Skeletal muscle cell (primary cell): ENCODE measurements at places on chromosomes 2 and 18.

DNA sequence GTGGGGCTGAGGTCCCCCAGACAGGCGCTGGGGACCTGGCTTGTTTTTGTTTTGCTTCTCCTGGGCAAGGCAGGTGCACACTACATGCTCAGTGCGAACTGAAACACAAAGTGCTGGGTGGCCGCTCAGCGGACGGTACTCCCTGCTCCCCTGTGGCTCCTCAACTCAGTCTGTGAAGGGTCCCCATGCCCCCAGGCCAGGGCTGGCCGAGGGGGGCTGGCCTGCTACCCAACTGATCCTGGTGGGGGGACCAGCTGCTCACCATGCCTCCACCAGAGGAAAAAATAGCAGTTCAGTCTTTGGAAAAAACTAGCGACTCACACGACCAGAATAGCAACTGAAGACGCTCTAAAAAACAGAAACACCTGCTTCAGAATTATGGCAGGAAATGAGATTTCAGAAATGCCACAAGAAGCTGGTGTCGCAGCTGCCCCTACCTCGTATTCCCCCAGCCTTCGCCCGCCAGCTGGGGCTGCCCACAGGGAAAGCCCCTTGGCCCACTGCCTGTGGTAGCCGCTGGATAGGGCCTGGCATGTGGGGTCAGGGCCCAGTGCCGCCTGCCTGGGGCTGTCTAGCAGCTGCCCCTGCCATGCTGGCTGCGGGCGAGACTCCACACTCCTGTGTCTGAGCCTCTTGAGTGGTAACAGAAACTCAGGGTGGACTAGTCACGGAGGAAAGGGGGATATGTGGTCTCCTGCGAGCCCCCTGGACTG is 43.7 kb downstream of the MEX3C start:
- peak; percentile 50 for DNase-seq

DNA sequence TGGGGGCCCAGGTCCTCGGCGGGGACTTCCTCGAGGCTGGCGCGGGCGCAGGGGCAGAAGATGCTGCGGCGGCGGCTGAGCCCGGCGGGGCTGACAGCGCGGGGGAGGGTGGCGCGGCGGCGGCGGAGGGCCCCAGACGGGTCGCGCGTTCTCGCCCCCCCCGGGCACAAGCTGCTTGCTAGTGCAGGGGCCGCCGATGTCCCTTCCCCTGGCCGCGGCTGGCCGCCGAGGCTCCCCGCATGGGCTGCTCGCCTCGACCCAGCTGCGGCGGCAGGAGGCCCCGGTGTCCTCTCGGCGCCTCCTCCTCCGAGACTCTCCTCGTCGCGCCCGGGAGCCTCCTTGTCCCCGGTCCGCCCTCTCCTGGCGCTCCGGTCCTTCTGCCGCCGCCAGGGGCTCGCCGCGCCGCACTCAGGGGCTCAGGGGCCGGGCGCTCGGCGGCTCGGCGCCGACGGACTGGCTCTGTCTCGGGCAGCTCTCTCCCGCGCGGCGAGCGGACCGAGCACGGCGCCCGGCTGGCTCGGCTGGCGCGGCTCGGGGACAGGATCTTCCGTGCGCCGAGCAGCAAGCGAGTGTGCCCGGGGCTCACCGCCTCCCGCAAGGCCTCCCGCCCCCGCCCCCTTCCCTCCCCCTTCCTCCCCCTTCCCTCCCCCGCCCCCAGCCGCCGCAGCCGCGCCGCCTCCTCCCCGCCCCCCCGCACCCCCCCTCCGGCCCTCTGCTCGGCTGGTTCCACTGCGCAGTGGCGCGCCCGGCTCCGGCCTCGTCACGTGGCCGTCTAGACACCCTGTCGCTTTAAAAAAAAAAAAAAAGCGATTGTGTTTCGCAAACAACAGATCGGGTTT is 902 bp upstream of the SMAD7 start:
- DNase-seq, result peak; percentile 71

GRCh38 chr2:51667679-51668078 is 635.7 kb upstream of the NRXN1 start:
- no peak for DNase-seq

GRCh38 chr2:150204451-150204850 is 283.0 kb downstream of the RND3 start:
- peak; percentile 93 for DNase-seq

DNA sequence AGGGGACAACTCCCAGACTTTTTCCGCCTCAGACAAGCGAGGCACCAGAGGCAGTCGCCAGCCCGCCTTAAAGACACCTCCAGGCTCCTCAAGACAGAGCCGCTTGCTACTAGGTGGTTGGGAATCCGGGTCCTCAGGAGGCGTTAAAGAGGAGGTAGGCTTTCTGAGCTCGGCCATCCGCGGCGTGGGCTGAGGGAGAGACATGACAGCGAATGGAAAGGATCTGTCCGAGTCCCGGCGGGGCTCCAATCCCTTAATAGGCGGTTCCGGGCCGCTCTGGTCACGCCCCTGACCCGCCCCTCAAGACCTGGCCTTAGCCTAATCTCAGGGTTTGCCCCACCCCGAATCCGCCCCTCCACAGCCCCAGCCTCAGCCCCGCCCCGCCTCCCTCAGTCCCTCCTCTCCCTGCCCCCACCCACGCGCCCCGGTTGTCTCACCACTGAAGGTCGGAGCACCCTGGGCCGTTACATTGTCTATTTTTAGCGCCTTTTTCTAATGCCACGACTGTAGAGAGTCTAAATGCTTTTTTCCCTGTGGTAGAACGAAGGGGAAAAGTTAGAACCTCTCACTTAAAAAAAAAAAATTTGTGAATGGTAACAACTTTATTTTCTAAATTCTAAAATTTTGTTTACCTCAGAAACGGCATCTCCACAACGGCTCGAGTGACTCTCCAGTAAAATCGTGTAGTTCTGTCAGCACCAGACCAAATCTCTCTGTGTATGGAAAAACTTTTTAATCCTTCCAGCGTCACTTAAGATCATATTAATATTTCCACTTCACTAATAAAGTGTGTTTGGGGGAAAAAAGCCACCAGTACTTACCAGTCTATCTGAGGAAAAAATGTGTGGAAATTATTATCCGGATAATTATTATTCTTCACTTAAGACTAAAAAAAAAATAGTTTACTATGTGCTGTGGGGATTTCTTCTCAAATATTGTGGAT is at the start of gene RAD51AP2:
TSS of gene RAD51AP2 (minus strand) at position 229 of the 943 bp plus-strand sequence. CDS start at position 204, 25 bp downstream.
- peak; percentile 68 for DNase-seq

- no peak for DNase-seq
Observed at GRCh38 chr2:214836568-214836967, 27.1 kb upstream of the BARD1 start.

- no peak for DNase-seq
Observed at GRCh38 chr18:41989508-41989907, 34.5 kb downstream of the PIK3C3 start.
